Right atrium auricular region (tissue), 2 donors: ENCODE measurements at places on chromosomes 11 and 22. TPM values are rescaled to one million over a fixed set of nuclear protein-coding genes. Genes with fewer than 3 reads are reported as not detected.

DNA sequence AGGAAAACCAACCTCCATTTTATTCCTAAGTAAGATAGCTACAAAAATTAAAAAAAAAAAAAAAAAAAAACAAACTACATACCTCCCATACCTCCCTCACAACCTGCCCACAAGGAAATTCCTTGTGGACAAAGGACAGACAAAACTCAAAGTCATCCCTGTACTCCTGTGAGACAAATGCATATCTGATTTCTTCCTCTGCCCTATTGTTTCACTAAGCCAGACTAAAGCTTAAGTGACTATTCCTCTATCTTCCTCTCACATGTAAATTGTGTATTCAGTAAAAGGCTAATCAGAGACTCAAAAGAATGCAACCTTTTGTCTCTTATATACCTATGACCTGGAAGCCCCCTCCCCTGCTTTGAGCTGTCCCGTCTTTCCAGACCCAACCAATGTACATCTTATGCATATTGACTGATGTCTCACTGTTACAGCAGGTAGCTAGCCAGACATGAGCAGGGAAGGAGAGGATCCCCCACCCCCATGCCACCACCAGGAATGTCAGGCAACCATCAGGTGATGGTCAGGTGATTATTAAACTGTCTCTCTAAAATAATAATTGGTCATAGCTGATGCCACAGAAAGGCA lies 289.4 kb downstream of the SBF2 start:
- H3K4me3 ChIP-seq = no peak overlapping the region
- no peak overlapping the region for H3K27ac ChIP-seq
- no peaks in the 10 kb centered on the region for H3K27me3 ChIP-seq
- H3K4me1 ChIP-seq = no peaks in the 10 kb centered on the region

GRCh38 chr11:57597916-57598830 lies 688 bp downstream of the SERPING1 start:
- H3K27ac ChIP-seq = peak overlapping the region; percentile 87
- no peaks in the 10 kb centered on the region for H3K36me3 ChIP-seq
- H3K4me3 ChIP-seq = peak overlapping the region; percentile 54
- peaks cover 9% of the 10 kb centered on the region for H3K4me1 ChIP-seq
- peak; percentile 83 for DNase-seq
- no peaks in the 10 kb centered on the region for H3K27me3 ChIP-seq

DNA sequence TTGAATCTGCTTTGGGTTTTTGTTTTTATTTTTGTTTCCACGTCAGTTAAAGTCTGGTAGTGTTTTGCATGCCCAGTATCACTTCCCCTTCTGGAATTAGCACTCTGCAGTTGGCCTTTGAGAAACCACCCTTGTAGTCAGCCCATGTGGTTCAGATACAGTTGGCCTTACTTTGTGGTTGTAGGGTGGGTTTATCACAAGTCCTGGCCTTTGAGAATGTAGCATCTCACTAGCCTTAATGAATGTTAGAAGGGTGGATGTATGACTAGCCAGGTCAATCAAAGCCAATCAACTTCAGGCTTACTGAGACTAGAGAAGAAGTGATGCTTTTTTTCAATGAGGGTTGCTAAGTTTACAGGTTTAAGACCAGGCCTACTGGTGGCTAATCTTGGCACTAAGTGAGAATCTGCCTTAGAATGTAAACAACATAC lies 19.8 kb downstream of the ARL14EP start:
- DNase-seq = no peak
- no peaks in the 10 kb centered on the region for H3K27me3 ChIP-seq
- H3K27ac ChIP-seq = no peak overlapping the region
- no peak overlapping the region for H3K4me3 ChIP-seq
- H3K4me1 ChIP-seq = no peaks in the 10 kb centered on the region
- H3K36me3 ChIP-seq = peaks cover 7% of the 10 kb centered on the region

DNA sequence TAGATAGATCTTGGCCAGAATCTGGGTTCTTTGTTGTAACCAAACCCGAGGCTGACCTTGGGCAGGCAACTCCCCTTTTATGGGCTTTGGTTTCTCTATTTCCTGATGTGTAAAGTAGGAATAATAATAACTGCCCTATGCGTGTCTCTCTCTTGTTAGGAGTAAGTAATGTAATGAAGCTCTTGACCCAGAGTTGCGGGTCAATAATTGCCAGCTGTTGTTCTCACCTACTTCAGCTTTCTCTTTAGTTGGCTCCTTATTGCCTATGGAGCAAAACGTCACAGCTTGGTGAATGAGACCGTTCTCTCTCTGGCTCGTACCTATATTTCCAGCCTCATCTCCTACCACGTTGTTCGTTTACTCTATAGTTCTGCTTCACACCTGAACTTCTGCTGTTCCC lies 56.6 kb upstream of the KIRREL3 start:
- no peak overlapping the region for H3K4me3 ChIP-seq
- H3K27ac ChIP-seq = no peak overlapping the region
- H3K36me3 ChIP-seq = no peaks in the 10 kb centered on the region
- no peak for DNase-seq
- H3K27me3 ChIP-seq = peaks cover under 1% of the 10 kb centered on the region

GRCh38 chr11:122345586-122345985 lies 229.6 kb upstream of the BLID start:
- H3K27ac ChIP-seq = no peak overlapping the region
- peaks cover 41% of the 10 kb centered on the region for H3K4me1 ChIP-seq
- H3K36me3 ChIP-seq = no peaks in the 10 kb centered on the region
- H3K4me3 ChIP-seq = no peak overlapping the region

DNA sequence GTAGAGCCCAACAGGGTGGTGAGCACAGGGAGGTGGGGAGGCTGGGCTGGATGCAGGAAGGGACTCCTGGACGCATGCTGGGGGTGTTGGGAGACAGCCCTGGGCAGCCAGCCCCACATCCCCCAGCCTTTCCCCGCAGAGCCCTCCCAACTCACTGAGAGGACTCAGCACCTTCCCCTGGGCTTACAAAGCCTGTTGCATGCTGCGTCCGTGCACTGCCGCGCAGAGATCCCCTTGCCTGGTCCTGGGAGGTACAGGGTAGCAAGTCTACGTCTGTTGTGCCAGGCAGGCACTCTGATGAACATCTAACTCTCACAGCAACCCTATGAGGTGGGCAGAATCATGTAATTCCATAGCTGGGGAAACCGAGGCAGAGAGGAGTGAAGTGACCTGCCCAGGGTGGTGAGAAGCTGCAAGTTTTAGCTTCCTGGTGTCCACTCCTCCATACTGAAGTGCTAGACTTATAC lies 33.9 kb upstream of the TCF20 start:
- no peak for DNase-seq
- H3K27me3 ChIP-seq = no peaks in the 10 kb centered on the region
- H3K4me1 ChIP-seq = peaks cover 15% of the 10 kb centered on the region
- H3K4me3 ChIP-seq = no peak overlapping the region
- H3K27ac ChIP-seq = no peak overlapping the region

DNA sequence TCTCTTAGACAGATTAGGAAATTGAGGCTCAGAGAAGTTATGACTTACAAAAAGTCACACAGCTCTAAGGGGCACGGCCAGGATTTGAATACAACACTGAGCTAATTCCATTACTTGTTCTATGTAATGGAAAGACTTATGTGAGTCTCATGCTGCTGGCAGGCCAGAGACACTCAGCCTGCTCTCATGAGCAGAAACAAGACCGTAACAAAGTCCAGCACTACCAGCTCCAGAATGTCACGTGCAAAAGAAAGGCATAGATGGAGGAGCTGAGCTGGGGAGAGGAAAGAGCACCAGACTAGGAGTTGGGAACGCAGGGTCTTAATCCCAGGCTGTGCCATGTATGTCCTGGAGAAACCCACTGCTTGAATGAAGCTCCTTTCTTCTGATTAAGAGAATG lies 1.8 kb downstream of the CHRDL2 start:
- DNase-seq = no peak
- H3K4me1 ChIP-seq = no peaks in the 10 kb centered on the region
- H3K27ac ChIP-seq = no peak overlapping the region
- peaks cover 3% of the 10 kb centered on the region for H3K27me3 ChIP-seq

DNA sequence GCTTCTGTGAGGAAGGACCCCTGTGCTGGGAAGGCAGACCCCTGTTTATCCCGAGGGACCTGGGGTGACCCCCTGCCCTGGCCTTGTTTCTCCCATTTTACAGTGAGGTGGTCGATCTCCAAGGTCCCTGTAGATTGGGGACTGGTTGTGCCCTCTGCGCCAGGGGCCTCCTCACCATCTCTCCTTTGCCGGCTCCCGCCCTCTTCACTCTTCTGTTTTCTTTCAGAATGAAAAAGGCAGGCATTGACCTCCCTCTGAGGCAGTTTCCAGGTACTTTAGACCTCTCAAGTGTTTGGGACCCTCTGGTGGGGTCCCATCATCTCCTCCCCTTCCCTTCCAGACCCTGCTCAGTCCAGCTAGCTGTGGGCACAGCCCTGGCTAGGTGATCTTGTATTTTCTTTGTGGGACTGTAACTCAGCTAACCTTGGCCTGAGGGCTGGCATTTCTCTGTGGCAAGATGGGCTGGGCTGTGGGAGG lies 1.5 kb downstream of the SERPINH1 start:
- peak overlapping the region; percentile 87 for H3K4me3 ChIP-seq
- H3K4me1 ChIP-seq = no peaks in the 10 kb centered on the region
- H3K27ac ChIP-seq = peak overlapping the region; percentile 100
- H3K27me3 ChIP-seq = no peaks in the 10 kb centered on the region
- DNase-seq = no peak
- peaks cover 29% of the 10 kb centered on the region for H3K36me3 ChIP-seq

DNA sequence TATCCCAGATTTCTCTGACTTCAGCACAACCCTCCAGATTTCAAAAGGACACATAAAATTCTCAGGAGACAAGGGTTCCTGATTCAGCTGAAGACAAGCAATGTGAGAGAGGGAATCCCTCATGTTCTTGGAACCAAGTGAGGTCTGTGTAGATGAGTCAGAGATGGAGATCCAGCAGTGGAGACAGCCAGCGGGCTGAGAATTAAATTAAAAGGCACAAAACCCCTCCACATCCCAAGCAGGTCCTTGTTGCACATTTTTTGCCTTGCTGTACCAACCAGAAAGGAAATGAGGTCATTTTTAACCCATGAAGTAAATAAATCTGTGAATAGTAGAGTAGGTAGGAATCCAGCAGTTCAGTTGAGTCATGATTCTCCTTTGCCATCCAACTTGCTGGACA lies 9.7 kb downstream of the MTNR1B start:
- H3K27me3 ChIP-seq = no peaks in the 10 kb centered on the region
- no peak overlapping the region for H3K27ac ChIP-seq
- no peak overlapping the region for H3K4me3 ChIP-seq
- DNase-seq = no peak
- H3K36me3 ChIP-seq = no peaks in the 10 kb centered on the region

DNA sequence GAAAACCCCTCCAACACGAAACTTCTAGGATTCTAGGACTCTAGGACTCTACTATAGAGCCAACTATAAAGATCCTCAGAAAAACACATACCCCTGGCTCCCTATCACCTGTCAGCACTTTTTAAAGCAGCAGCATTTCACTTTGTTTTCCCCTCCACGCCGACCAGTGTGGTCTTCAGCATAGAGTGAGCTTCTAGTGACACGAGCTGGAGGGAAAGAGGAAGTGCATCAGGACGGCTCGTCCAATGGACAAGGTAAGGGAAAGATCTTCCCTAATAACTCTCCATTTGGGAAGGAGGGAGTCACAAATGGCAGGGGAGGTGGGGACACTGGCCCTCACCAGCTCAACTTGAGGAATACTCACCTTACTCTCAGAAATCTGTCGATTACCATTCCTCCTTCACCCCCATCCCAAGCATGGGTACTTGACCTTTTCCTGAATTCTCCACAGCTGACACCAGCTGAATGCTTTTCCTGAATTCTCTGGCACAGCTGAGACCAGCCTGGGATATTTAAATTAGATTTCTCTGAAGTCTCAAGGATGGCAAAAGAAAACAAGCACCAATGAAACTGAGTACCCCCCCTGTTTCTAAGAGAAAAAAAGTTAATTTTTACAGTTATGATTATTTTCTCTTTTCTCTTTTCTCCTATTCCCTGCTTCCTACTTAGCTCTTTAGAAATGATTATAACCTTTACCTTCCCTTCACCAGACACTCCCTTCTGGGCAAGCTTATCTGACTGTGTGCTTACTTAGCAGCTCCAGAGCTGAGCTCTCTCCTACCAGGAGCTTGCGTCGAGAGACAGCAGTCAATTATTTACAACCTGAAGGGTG lies 33.3 kb upstream of the NNMT start:
- H3K36me3 ChIP-seq = no peaks in the 10 kb centered on the region
- no peak overlapping the region for H3K4me3 ChIP-seq
- H3K27ac ChIP-seq = peak overlapping the region; percentile 20
- H3K4me1 ChIP-seq = no peaks in the 10 kb centered on the region
- no peak for DNase-seq
- no peaks in the 10 kb centered on the region for H3K27me3 ChIP-seq

DNA sequence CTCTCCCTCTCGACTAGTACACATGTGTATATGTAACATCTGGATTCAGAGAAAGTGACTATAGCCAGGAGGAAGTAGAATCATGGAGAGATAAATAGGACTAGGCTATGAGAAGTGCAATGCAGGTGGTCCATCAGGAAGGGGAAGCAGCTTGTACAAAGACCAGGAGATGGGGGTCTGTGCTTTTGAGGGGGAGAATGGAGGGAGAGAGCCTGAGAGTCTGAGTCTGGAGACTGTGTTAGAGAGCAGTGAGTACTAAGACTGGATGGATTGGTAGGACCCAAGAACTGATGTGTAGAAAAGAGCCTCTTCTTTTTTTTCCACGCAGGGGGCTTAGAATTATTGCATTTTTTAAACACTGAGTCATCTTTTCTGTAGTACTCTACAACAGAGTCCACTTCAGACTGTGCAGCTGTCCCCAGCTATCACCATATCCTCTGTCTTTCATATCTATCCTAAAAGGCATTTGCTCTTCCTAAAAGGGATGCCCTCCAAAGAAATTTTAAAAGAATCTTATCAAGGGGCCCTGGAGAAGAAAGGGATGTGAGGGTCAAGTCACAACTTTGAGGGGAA lies 80.4 kb downstream of the BDNF start:
- H3K27ac ChIP-seq = no peak overlapping the region
- no peaks in the 10 kb centered on the region for H3K4me1 ChIP-seq
- H3K4me3 ChIP-seq = no peak overlapping the region
- no peaks in the 10 kb centered on the region for H3K36me3 ChIP-seq
- DNase-seq = no peak

- peak overlapping the region; percentile 98 for H3K27ac ChIP-seq
- DNase-seq = no peak
- H3K4me3 ChIP-seq = peak overlapping the region; percentile 74
- no peaks in the 10 kb centered on the region for H3K27me3 ChIP-seq
- no peaks in the 10 kb centered on the region for H3K36me3 ChIP-seq
Observed at GRCh38 chr11:12674936-12675696, 895 bp downstream of the TEAD1 start.

GRCh38 chr11:126638648-126639047 lies 283.2 kb downstream of the ST3GAL4 start:
- H3K27me3 ChIP-seq = no peaks in the 10 kb centered on the region
- no peaks in the 10 kb centered on the region for H3K36me3 ChIP-seq
- no peak for DNase-seq
- no peak overlapping the region for H3K27ac ChIP-seq
- H3K4me1 ChIP-seq = no peaks in the 10 kb centered on the region

GRCh38 chr11:1139441-1140083 lies 18.2 kb upstream of the MUC5AC start:
- H3K4me3 ChIP-seq = no peak overlapping the region
- DNase-seq = no peak
- H3K27ac ChIP-seq = no peak overlapping the region
- H3K27me3 ChIP-seq = no peaks in the 10 kb centered on the region
- no peaks in the 10 kb centered on the region for H3K36me3 ChIP-seq

Gene SYTL2
- 5.0 TPM for total RNA-seq

Gene FGF19
- total RNA-seq = not detected

Gene HIKESHI
- 33.9 TPM for total RNA-seq

Gene LARGE1
- 101 TPM for total RNA-seq

Gene VPREB3
- total RNA-seq = not detected

Gene KCNK4
- not detected for total RNA-seq

Gene IL10RA
- total RNA-seq = 11.4 TPM

Gene ZC3H12C
- 12.7 TPM for total RNA-seq

Gene LRP4
- total RNA-seq = 22.5 TPM

Gene SLC22A25
- not detected for total RNA-seq

Gene CD3D
- total RNA-seq = 1.5 TPM
